ENCODE measurements at places on chromosomes 2 and 18.

DNA sequence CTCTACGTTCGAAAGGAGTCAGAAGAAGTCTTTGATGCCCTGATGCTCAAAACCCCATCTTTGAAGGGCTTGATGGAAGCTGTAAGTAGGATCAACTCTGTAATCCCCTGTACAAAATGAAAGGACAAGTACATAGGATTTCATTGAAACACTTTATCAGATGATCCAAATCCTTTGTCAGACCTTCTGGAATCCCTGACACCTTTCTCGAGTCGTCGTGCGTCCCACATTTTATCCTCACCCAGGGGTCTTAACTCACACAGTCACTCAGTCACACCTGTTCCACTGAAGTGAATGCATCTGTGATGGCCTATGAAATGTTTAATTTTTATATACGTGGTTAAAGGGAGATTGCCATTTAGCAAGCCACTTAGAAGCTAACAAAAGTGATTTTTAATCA lies 44.8 kb downstream of the GRHL1 start:
- no peak for DNase-seq

- DNase-seq: no peak
These were observed 604 bp downstream of the COQ10B start for GRCh38 chr2:197453914-197454398.

- DNase-seq: no peak
These were observed 42.8 kb downstream of the DLGAP1 start for GRCh38 chr18:4412286-4412685.

GRCh38 chr2:133641497-133641896 lies 73.2 kb upstream of the NCKAP5 start:
- no peak for DNase-seq

GRCh38 chr2:221767106-221768012 lies 195.3 kb upstream of the EPHA4 start:
- DNase-seq: no peak

- no peak for DNase-seq
These were observed 149.5 kb upstream of the TMEM200C start for GRCh38 chr18:6044773-6045172.

DNA sequence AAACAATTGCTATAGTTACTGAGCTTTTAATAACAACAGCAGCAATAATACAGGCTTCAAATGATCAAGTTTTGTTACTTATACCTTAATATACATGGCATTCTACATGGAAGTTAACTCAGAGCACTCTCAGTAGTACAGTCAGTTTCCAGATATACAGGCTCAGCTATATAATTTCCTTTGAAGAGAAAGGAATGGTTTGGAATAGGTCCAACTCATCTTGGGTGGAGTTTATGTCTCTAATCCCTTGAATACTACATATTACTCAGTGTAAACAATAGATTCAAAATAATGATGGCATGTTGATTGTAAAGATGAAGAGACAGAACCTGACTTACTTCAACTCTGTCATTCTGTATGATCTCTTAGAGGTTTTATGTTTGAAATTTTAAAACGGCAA lies 174.9 kb downstream of the EPHA4 start:
- no peak for DNase-seq

DNA sequence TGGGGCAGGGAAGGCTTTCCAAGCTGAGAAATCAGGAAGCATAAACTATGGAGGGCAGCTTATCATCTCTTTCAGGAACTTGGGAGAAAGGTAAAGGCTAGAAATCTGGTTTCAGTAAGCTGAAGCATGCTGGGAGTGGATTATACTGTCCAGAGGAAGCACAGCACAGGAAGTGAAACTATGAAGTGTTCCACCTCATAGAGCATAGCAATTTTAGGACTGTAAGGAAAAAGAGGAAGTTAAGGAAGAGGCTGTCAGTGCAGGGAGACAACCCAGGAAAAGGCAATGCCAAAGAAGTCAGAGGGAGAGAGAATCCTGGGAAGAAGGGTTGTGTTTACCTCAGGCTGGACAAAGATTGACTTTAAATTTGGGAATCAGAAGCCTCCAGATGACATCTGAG lies 51.9 kb downstream of the EFEMP1 start:
- no peak for DNase-seq

DNA sequence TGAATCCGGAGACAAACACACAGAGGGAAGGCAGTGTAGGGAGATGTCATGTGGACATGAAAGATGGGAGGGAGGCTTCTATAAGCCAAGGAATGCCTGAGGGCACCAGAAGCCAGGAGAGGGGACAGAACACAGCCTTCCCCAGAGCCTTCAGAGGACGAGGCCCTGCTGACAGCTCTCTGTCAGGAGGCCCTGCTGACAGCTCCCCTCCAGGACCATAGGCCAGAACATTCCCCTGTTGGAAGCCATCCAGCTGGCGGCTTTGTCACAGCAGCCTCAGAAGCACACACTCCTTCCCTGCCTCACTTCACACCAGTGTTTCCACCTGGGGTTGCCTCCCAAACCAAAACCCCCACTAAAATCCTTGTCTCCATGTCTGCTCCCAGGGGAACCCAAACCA lies 171.3 kb upstream of the ID2 start:
- no peak for DNase-seq

GRCh38 chr2:98869272-98869641 lies 66.8 kb downstream of the CRACDL start:
- DNase-seq: no peak

DNA sequence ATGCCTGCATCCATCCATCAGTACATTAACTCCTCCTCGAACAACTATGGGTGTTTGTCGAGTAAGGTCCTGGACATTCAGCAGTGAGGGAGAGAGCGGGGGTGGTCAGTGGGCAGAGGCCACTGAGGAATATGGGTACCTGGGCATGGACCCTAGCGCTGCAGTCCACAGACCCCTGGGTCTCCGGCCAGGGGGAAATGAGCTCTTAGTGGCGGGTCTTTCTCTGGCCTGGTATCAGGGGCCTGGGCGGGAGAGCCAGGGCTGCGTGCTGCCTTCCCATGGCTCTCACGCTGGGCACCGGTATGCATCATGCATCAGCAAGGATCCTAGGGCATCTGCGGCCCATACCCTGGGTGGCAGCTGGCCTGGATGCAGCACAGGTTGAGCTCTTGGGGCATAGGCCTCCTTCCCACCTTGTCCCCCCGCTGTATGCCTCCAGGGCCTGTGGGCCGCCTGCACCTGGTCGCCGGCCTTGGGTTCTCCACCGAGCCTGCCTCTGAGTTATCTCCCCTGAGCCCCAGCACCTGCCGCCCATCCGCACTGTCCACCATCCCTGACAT lies 1.3 kb upstream of the MOCOS start:
- DNase-seq: no peak

GRCh38 chr18:42792731-42793130 lies 322.8 kb downstream of the RIT2 start:
- DNase-seq: no peak

DNA sequence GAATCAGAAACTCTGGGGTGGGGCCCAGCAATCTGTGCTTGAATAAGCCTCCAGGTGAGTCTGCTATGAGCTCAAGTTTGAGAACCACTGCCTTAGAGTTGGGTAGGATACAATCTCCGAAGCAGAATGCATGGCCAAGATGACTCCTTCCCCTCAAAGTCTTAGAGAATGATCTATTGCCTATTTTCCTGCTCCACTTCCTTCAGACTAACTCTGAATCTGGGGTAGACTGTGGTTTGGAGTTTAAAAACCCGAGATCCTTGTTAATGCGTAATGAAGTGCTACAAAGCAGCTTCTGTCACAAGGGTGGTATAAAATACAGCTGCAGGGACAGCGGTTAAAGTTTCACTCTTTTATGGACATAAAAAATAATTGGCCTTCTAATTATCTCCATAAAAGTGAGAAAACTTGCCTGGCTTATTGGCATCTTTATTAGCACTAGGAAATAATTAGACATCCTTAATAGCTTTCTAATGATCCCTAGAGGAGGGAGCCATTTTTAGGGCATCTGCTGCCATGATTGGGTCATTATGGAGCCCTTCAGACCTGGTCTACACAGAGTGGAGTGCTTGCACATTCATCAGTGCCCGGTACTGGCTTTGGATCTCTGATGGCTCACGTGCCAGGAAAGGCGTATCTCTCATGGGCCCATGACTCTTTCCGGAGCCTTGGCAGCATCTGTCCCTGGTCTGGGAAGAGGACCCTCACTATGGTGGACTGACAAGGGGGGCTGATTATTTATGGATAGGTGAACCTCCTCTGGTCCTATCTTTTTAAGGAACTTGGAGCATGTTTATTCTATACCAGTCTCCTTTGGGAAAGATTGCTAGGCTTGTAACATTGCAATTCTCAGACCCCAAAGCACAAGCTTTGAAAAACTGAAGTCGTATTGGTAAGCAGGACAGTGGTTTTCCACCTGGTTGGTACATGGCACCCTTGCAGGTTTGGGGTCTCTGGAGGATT lies 28.2 kb downstream of the SIX2 start:
- DNase-seq: no peak

- peak; percentile 51 for DNase-seq
These were observed 79.2 kb downstream of the LONRF2 start for GRCh38 chr2:100242891-100243619.

DNA sequence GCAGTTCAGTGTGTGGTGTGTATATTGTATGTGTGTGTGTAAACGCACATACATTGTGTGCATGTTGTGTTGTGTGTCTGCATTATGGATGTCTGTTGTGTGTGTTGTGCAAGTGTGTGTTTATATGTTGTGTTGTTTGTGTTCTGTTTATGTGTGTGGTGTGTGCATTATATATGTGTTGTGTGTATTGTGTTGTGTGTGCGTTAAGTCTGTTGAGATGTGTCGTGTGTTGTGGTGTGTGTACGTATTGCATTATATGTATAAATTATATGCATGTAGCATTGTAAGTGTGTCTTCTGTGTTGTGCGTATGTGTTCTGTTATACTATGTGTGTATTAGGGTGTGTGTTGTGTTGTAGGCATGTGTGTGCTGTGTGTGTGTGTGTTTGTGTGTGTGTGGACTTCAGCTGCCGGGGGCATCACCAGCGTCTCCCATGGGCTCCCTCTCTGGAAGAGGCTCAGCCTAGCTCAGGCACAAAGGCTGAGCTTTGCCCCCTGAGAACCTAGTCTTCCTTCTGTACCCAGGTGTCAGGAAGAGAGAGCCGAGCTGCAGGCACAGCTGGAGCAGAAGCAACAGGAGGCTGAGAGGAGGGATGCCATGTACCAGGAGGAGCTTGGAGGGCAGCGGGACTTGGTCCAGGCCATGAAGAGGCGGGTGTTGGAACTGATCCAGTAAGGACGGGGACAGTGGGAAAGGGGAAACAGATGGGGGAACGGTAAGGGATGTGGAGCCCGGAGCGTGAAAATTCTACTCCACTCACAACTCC lies 13.7 kb downstream of the RUFY4 start:
- DNase-seq: no peak

DNA sequence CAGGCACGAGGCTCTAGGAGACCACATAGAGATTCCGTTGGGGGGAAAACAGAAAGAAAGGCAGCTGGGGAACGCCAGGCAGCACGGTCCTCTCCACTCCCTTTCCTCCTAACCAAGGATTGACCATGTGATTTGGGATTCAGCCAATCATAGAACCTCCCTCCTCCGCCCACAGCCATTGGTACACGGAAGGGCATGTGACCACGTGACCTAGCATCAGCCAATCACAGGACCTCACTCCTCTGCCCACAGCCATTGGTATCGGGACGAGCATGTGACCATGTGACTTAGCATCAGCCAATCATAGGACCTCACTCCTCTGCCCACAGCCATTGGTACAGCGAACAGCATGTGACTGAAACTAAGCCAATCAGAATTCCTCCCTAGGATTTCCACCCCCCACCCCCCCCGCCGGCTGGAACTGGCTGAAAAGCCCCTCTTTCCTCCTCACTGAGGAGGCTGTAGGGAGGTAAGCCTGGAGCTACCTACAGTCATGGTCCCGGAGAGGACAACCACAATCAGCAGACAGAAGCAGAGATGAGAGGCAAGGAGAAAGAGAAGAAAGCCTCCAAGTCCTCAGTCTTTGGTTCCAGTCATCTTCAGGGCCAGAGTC lies 7.6 kb downstream of the SERPINE2 start:
- DNase-seq: no peak

DNA sequence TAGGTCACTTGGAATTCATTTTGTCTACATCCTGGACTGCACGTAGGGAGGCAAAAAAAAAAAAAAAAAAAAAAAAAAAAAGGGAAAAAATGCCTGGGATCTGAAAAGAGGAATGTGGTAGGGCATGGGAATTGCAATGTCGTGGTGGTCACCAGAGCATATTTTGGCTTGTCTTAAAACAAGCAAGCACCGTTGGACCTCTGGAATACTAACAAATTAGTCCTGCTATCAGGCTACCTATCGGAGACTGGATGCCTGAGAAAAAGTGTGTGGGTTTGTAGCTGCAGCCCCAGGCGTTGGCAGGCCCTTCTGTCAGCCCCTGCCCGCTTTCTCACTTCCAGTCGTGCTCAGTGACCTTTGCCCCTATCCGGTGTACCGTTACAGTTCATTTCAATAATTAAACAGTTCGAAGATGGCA lies 588.5 kb upstream of the ZEB2 start:
- DNase-seq: no peak

DNA sequence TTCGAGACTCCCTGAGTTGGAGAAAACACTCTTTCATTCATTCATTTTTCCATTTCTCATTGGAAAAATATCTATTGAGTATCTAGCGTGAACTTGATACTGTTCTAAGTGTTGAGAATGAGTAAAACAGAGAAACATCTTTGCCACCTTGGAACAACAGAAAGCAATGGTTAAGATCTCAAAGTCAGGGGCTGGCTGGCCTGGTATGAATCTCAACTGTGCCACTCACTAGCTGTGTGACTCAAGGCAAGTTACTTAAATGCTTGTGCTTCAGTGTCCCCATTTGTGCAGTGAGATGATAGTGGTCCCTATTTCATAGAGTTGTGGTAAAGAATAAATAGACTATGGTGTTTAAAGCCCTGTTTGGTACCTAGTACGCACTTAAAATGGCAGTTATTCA lies 415.2 kb downstream of the NBAS start:
- no peak for DNase-seq

- DNase-seq: no peak
These were observed 106.2 kb downstream of the CPS1 start for GRCh38 chr2:210662560-210662959.

GRCh38 chr2:160270571-160271113 lies 70.6 kb upstream of the ITGB6 start:
- DNase-seq: no peak

- no peak for DNase-seq
These were observed 144.2 kb upstream of the CDH7 start for GRCh38 chr18:65606551-65607130.

DNA sequence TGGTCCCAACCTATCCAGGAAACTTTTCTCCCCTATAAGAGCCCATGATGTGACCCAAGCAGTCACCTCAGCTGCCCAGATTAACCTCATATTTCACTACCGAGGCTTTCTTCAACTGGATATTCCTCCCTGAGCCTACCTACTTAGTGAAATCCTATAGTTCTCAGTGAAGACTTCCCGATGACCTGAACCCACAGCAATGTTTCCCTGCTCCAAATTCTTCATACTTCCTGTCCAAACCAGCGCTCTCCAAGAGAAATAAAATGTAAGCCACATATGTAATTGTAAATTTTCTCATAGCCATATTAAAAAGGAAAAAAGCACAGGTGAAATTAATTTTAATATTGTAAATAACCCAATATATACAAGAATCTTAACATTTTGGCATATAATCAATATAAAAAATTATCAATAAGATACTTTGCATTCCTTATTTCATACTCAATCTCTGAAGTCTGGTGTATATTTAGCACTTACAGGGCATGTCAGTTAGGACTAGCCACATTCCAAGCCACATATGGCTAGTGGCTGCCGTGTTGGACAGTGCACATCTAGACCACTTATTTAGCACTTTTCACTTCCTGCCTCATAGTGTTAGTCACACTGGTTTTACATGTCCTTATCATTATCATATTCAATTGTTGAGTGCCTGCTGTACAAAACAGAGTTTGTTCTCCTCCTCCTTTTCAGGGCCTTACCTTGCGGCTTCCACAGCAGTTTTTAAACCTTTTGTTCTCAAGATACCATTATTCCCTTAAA lies 1.9 kb upstream of the STAT4 start:
- no peak for DNase-seq

Measured in stimulated activated CD4-positive, alpha-beta T cell treated with anti-CD3 and anti-CD28 coated beads, Interleukin-4, amount 100 ng/mL, for 24 hours (primary cell).